Fibroblast of upper back skin (primary cell): ENCODE measurements at places on chromosomes 7 and 10.
A peak's percentile ranks its signal among the peaks of the same experiment; 100 is the strongest.

- DNase-seq: no peak
Measured at GRCh38 chr10:100982916-100983830, 4.1 kb downstream of the MRPL43 start.

DNA sequence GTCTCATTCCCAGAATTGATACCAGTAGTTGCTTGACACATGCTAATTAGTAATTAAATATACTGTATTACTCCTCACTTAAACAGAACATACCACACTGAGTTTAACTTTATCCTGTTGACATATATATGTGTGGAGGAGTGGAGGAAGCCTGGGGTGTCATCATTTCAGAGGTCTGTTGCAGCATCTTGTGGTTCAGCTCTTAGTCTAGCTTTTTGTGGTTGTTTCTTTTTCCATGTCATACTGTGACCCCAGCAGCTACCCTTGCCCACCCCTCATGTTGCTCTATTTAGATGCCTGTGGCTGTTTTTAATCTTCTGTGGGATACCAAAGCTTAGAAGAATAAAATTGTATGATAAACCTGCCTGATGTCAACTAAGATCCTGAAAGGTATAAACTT lies 875.4 kb downstream of the LRMDA start:
- DNase-seq: peak; percentile 93

GRCh38 chr7:16960337-16960965 lies 78.7 kb upstream of the AGR3 start:
- DNase-seq: no peak

DNA sequence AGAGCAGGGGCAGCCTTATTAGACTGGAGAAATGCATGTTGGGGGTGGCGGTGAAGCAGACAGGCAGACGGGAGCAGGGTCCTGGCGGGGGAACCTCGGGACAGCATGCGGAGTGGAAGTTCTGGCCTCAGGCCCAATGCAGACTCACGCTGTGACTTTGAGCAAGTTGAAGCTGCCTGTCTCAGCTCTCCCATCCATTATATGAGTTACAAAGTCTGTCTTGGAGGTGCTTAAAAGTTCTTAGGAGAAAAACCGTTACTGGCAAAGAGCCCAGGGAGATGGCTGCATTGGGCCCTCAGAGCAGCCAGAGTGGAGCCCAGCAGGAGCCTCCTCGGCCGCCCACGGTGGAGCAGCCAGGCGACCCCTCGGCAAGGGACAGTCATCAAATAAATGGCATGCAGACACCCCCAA lies 509.5 kb downstream of the PLXNA4 start:
- DNase-seq: peak; percentile 94

- DNase-seq: no peak
Measured at GRCh38 chr7:117247809-117248208, 75.0 kb downstream of the WNT2 start.

- DNase-seq: no peak
Measured at GRCh38 chr7:127154101-127154500, 98.6 kb downstream of the GRM8 start.

- no peak for DNase-seq
Measured at GRCh38 chr7:102432442-102433218, 745 bp upstream of the ORAI2 start.

GRCh38 chr10:60425392-60426110 lies 35.9 kb upstream of the ANK3 start:
- peak; percentile 72 for DNase-seq

- no peak for DNase-seq
Measured at GRCh38 chr7:45146531-45147379, 10.8 kb upstream of the RAMP3 start.

- peak; percentile 25 for DNase-seq
Measured at GRCh38 chr10:77877441-77878344, 48.9 kb downstream of the DLG5 start.
